SJSA1 (cell line): ENCODE measurements at places on chromosomes 7 and 10. TPM values are rescaled to one million over a fixed set of nuclear protein-coding genes. Genes with fewer than 3 reads are reported as not detected.
A peak's percentile ranks its signal among the peaks of the same experiment; 100 is the strongest.

DNA sequence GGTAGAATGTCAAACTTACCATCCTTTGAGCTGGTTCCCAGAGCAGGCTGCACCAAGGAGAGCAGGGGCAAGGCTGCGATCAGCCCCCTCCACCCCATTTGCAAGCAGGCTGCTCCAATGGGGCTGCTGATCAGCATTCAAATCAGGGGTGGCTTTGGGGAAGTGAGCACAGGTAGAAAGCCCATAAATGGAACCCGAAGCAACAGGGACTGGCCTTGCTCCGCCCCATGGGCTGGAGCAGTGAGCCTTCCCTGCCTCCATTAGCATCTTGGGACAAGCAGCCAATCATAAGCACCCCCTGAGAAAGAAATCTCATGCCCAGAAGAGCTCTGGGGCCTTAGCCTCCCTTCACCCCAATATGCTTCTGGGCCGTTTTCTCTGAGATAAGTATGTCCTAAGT lies 4.0 kb upstream of the PKD1L1 start:
- DNase-seq: no peak

DNA sequence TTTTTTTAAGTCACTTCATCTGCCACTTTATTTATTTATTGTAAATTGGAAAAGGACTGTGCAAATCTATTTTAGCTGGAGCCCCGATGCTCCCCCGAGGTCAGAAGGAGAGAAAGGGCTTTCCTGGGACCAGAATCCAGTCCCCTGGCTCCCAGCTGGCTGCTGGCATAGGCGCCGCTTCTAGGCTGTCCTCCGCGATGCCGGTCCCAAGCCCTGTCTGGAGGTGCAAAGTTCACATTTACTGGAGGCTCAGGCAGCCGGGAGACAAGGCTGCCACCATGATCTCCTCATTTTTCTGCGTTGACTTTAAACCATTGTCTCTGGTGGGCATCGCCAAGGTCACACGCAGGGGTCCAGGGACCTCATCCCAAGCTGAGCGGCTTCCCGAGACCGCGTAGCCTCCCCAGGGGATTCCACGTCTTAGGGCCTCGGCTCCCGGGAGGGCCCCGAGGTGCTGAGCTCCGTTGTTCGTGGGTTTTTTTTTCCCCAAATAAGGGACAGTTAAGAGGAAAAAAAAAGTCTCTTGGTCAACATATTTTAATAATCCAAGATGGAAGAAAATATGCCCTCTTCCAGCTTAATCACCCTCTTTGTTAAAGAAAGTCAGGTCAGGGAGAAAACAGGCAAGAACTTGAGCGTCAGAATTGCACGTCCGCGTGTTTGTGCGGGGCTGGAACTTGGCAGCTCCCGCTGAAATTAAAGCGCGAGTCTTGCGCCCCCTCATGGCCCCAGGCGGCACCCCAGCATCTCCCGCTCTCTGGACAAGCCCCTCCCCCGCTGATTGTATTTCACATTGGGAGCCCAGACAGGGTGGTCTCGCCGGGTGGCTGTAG lies 11.9 kb downstream of the RGR start:
- DNase-seq: no peak

- peak; percentile 14 for DNase-seq
Measured at GRCh38 chr7:138842111-138842510, 44.1 kb upstream of the ATP6V0A4 start.

- no peak for DNase-seq
Measured at GRCh38 chr7:16563281-16564022, 36.8 kb downstream of the LRRC72 start.

DNA sequence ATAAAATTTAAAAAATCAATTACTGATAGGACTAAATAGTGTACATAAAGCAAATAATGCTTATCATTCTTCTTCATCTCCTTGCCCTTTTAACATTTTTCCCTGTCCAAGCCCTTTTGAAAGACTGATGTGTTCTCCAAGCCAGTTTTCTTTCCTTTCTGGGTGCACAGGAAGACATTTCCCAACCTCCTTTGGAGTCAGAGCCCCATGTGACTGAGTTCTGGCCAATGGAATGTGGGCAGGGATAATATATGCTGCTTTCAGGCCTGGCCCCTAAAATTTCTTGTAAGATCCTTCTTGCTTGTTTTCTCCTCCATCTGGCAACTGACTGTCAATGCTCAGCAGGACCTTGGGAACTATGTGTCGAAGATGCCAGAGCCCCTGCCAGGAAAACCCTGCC lies 197.5 kb downstream of the EMX2 start:
- no peak for DNase-seq

DNA sequence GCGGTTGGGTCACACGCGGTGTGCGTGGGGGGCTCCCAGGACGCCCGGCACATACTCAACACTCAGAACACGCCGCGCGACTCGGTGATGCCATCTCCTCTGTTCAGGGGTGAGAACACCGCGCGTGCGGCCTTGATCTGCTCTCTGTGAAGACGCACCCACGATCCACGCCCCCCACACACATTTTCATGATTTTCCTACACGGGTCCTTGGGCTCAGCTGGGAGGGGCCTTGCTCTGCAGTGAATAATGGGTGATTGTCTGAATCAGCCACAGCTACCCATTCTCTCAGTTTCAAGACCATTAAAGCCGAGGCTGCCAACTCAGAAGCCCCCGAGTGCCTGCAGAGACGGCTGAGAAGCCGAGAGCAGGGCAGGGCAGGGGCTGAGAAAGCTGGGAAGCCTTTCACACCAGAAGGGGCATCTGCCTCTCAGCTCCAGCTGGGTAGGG lies 54.3 kb upstream of the PDGFA start:
- DNase-seq: no peak

DNA sequence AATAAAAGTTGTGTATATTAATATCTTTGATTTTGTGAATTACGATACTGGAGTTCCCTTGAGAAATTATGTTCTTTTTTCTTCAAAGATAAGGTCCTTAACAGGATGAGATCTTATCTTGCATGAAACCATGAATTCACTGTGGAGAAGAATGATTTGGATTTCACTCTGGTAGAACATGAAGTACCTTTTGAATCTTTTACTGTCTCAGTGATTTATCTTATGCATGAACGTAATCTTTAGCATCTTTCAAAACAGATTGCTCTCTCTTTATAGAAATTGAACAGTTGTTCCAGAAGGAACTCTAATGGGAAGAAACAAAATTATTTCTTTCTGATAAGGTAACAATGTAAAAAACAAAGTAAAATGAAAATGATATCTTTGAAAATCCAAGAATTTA lies 11.0 kb upstream of the ZNF438 start:
- no peak for DNase-seq

DNA sequence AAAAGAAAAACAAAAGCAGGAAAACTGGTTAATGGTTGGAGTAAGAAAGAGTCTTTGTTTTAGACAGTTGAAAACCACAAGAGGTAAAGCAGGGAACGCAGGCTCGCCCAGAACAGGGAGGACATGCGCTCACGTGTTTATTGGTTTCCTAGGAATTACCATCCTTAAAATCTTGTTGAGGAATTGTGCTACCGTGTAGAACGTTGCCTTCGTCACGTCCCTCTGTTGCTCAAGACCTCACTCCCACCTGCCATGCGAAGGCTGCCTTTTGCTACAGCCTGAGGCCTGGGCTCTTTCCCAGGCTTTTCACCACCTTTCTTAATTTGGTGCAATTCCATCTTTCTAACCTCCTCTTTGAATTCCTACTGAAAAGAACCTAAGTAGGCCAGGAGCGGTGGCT lies 61.6 kb upstream of the CAMK1D start:
- no peak for DNase-seq

DNA sequence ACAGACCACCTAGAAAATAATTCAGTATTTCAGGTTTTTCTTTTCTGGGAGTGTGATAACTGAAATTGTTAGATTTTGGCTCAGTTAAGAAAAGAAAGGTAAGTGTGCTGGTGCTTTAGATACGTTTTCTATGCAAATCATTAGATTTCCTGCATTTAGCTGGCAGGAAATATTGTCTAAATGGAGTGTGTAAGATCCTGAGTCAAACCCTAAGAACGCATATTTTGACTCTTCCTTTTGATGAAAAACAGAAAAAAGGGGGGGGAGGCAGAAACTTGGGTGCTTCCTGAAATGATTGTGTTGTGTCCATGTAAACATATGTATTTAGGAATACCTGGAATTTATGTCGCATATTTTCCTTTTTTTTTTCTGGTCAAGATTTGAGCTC lies 1.2 kb downstream of the GRK5 start:
- DNase-seq: no peak

DNA sequence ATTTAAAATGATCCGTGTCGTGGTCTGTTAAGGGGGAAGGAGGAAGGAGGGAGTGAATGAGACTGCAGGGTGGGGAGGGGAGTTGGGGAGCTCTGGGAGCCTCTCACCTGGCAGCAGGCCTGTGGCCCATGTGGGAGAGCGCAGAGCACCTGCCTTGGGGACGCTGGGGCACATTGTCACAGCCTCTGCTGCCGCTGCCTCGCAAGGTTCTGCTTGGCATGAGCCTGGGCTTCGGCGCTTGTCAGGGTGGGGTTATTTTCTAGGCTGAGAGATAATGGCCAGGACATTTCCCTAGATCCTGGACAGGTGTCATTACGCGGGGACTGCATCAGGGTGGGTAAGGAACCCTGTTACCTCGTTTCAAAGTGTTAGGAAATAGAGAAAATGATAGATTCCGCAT lies 2.2 kb upstream of the SUN1 start:
- DNase-seq: no peak

DNA sequence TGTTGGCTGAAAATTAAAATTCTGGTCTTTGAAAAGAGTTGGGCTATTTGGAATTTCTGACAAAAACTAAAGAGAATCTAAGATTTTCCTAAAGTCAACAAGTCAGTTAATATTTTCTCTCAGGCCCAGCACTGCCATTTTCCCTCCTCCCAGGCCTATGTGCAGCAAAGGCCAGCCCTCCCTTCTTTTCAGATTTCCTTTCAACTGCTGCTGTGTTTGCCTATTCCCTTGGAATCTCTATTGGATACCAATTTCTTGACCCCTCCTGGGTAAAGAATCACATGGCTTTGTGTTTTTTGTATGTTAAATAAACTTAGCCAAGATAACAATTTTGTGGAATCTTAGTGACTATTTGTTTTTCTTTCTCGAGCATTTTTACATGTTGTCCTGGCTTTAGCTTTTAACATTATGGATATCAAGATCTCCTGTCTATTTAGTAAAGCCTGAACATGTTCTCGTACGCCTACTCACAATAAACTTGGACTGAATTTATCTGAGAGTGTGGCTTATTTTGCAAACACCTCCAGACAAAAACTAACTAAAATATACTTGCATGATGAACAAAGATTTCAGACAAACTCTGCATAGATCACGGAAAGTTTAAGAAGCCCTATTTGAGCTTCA lies 19.9 kb downstream of the MACC1 start:
- DNase-seq: peak; percentile 21

GRCh38 chr7:134477954-134478353 lies 19.1 kb upstream of the AKR1B1 start:
- DNase-seq: no peak

DNA sequence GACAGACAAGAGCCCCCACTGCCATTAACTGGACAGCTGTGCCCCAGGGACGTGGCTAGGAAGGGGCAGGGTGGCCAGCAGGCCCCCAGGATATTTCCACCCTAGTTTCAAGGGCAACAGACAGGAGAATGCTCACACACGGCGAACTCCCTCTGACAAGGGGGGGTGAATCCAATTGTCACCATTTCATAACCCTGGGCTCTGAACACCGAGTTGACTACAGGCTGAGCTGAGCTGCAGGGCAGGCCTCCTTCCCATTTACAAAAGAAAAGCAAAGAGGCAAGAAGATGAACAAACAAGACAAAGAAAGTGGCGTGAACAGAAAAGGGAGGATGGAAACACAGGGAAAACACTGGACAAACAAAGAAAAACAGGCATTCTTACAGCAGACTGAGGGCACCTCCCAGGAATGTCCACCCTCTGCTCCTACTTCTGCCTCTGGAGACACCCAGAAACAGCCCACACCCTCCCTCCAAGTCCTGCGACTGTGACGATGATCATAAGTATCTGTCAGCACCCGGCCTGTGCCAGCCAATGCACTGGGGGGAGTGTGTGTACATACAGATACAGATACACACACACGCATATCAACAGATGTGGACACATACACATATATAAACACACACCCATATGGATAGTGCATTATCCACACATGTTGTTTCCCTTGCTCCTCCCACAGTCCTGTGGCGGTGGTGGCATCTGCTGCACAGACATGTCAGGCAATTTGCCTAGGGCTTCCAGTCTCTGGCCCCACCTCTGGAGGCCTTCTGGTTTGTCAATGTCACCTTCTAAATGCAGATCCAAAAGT lies 66.2 kb downstream of the FAM53B start:
- DNase-seq: no peak

DNA sequence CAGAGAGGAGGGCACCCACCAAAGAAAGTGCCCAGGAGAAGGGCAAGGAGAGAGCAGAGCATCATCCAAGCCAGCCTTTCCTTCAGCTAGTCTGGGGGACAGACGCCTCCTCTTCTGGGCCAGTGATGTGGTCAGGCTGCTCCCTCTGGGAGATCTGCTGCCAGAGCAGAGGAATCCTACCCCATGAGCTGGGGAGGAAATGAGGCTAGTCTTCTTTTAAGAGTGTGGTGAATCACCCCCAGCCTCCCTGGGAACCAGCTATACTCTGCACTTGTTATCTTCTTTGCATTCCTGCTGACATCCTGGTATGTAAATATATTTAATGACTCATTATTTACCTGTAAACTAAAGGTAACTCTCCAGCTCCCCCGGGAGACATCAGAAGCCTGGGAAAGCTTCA lies 41.6 kb upstream of the EPHB6 start:
- DNase-seq: no peak

GRCh38 chr10:6624392-6624791 lies 44.3 kb upstream of the PRKCQ start:
- no peak for DNase-seq

DNA sequence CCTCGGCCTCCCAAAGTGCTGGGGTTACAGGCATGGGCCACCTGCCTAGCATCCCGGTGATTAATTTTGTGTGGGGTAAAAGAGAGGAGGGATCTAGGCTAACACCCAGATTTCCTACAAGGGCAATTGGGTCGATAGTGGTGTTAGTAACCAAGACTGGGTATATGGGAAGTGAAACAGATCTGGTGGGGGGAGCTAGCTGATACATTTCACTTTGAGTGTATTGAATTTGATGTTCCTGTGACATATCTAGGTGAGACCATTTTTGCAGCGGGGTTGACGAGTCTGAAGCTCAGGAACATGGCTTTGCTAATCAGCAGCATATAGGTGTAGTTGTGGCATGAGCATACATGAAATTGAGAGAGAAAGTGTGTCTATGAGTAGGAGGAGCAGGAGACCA lies 12.0 kb downstream of the CLCN1 start:
- no peak for DNase-seq

DNA sequence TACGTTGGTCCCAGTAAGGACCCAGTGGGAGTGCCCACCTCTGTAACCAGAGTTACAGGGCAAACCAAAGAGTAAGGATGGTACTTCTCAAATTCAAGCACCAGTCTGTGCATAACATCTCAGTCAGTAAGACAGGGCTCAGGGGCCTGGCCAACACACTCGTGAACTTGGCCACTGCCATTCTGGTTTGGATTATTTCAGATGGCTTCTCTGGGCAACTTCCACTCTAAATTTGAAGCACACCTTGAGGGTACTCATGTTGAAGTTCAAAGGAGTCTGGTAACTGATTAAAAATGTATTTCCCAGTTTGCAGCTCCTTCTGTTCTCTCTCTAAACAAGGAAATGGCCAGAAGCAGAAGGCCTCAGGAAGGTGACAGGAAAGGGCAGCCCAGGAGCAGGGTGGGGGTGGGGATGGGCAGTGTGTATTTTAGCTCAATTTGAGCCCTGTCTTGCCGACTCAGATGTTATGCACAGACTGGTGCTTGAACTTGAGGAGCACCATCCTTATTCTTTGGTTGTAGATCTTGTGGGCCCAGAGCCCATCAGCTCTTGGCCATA lies 107.3 kb upstream of the GLI3 start:
- DNase-seq: no peak

GPER1 gene
- total RNA-seq: not detected in 2 replicates

TLL2 gene
- not detected in 2 replicates for total RNA-seq

PON1 gene
- total RNA-seq: not detected in 2 replicates

SKIDA1 gene
- total RNA-seq: 0.72 and 1.7 TPM in 2 replicates

PAX4 gene
- not detected in 2 replicates for total RNA-seq

C1QL3 gene
- total RNA-seq: 0.05 TPM in 1 of 2 replicates, not detected in the other
